ENCODE measurements at places on chromosomes 2 and 18.

- DNase-seq = no peak
Observed at GRCh38 chr2:44778221-44778654, 163.3 kb upstream of the SIX3 start.

DNA sequence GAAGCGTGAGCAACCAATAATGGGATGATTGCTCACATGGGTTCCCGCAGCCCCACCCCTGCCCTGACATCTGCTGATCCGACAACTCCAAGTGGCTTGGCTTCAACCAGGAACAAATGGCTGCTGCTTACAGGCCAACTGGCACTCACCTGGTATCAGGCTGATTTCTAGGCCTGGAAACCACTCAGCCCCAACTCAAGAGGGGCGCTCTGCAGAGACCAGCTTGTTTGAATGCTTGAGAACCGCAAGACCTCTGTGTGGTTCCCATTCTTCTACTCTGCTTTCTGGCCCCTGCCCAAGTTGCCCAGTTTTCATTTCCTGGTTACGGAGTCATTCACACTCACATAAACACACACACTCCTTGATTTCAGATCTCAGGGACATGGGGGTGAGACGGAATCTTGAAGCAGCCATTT lies 52.0 kb downstream of the TNP1 start:
- DNase-seq = no peak

GRCh38 chr2:138652378-138652777 lies 127.8 kb downstream of the NXPH2 start:
- no peak for DNase-seq

DNA sequence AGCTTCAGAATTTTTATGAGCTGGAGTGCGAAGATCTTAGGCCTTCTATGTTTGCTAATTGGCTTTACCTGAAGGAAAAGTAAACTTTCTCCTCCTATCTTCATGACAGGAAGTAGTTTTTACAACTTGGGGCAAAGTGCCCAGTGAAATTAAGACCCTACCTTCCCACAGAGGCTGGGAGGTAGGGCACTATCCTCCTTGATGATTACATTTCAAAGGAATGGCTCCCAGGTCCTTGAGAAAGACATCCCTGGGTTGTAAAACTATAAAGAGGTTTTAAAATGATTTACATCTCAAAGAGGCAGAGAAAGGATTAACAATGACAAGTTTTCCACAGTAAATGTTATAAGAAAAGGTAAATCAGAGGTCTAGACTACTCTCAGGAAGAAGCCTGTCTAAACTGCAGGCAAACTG lies 155.8 kb downstream of the CDH7 start:
- DNase-seq = no peak

DNA sequence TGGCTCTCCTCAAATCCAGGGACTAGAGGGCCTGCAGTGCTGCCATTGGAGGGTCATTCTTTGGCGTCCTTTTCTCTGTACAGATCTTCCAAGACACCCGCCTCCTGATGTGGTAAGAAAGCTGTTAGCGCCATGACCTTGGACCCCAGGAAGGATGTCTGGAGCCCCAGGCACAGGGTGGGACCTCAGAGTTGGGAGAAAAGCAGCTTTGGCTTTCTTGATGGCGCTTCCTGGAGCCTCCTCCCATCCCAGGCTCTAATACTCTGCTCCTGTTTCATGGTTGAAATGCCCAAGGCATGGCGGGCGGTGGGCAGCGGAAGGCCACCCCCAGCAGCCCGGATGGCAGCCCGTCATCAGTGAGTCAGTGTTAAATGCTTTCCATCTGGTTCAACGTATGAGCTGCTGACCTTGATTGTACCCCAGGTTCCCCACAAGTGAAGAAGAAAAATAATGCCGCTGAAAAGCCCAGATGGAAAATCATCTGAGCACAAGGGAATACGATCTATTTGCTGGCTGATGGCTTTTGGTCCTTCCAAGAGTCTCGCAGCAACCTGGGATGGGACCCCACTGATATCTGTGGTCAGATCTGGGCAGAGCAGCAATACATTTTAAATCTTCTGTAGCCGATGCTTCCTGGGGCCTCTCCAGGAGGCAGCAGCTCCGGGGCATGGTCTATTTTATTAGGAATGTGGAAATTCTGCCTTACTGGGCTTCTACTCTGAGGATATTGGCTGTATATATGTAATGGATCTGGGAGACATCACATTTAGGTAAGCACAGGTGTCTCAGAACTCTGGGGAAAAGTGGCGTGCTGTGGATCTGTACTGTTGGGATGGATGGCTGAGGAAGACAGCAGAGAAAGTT lies 15.1 kb downstream of the ACKR3 start:
- no peak for DNase-seq

GRCh38 chr2:5798084-5798483 lies 105.9 kb downstream of the SOX11 start:
- DNase-seq = no peak

DNA sequence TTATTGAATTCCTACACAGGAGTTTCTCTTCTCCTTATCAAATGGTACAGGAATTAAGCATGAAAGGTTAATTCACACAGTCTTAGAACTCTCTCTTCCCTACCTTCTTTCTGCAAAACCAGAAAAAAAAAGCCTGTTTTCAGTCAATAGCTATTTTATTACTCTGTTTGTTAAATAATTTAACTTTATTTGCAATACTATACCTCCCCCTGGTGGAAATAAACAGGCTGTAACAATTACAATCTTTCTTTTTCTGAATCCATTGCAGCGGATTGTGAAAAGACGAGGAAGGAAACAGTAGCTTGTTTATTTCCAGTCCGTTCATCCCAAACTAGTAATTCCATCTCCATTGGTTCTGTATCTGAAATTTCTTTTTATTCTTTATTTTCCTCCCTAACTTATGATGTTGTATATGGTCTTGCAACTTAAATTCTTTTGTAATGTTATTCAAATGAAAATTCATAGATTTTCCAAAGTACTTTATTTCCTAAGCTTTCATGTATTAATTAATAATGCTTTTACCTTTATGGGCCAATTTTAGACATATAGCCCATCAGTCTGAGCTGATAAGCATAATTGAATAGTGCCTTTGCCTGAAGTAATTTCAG lies 165.2 kb downstream of the SH3BP4 start:
- no peak for DNase-seq

DNA sequence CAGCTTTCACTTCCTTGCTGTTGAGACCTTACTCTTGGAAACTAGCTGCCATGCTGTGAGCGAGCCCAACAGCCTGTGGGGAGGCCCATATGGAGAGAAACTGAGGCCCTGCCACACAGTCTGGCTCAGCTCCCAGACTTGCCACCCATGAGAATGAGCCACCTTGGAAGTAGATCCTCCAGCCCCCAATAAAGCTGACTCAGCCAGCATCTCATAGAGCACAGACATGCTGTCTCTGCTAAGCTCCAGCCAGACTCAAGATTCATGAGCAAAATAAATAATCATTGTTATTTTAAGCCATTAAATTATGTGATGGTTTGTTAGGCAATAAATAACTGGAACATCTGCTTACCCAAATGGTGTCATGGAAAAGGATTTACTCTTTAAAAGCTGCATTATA lies 53.6 kb upstream of the DDX18 start:
- no peak for DNase-seq

All from C1 segment of cervical spinal cord (tissue), 14 donors.